ENCODE measurements at places on chromosomes 3 and 15.
A peak's percentile ranks its signal among the peaks of the same experiment; 100 is the strongest.

DNA sequence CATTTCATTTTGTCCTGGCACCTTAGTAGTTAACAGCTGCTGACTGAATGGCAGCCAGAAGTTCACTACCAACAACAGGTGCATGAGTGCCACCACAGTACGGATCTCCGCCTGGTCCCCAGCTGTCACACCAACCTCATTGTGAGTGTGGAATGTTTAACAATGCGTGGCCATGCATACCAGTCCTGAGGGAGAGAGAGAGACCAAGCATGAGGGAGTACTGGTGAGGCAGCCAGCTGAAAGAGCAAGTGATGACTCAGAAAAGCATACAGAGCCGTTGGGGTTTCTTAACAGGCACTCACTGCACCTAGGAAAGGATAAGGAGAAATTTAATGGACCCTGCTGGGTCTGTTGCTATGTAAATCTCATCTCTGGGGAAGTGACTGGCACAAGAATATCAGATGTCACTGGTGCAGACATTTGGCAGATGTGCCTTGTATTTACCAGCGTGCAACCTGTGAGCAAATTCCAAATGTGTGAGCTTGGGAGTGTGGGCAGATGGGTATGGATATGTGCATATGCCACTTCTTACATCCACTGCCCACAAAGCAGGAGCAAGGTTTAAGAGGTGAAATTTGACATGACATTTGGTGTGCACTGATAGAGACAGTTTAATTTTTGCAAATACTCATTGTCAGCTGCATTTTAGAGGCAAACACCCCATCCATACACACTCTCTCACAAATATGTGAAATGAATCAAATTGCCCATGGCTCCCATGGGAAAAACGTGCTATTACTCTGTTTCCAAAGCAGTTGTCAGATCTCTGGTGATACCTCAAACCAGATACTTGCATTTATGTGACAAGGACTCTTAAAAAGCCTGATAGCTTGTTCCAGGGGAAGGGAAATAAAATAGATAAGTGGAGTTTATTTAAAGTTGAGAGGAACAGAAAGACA lies 245.2 kb upstream of the ARPP21 start:
- no peak for DNase-seq

GRCh38 chr15:24878153-24878552 lies 76.6 kb upstream of the SNRPN start:
- no peak for DNase-seq

DNA sequence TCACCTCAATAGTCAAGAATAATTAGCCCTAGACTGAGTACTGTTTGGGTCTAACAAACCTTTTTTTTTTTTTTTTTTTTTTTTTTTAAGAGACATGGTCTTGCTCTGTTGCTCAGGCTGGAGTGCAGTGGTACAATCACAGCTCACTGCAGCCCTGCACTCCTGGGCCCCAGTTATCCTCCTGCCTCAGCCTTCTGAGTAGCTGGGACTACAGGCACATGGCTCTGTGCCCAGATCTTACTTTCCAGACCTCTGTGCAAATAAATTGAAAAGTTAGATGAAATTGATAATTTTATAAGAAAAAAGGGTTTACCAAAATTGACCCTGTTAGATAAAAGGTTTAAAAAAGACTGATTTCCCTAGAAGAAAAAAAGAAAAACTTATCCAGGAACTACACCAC lies 79.0 kb downstream of the NR2E3 start:
- DNase-seq, result no peak

- peak; percentile 57 for DNase-seq
Observed at GRCh38 chr3:33372218-33373081, 67.8 kb downstream of the UBP1 start.

DNA sequence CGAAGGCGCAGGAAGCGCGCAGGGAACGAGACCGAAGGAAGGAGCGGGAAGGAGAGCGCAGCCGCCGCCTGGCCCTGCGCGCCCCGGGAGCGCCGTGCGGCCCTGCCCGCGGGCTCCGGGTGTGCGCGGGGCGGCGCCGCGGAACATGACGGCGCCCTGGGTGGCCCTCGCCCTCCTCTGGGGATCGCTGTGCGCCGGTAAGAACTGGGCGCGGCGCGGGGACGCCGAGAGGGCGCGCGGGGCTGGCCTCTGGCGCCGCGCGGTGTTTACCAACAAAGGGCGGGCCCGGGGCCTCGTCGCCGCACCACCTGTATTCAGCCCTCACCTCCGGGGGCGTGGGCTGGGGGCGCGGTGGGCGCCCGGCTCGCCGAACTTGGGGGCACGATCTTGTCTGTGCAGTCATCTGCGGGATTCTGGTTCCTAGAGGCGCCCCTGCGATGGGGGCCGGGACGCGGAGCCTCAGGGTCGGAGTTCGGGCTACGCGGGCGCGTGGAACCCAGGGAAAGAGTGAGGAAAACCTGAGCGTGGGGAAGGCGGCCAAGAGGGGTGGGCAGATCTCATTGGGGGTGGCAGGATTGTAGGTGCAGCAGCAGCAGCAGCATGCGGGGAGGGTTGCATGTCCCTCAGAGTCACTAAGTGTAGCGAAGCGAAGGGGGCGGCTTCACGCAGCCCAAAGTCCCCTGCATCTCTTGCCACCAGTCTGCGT lies 641 bp downstream of the ACVR2B start:
- DNase-seq, result peak; percentile 17

- no peak for DNase-seq
Observed at GRCh38 chr3:96584066-96584465, 230.3 kb upstream of the EPHA6 start.

DNA sequence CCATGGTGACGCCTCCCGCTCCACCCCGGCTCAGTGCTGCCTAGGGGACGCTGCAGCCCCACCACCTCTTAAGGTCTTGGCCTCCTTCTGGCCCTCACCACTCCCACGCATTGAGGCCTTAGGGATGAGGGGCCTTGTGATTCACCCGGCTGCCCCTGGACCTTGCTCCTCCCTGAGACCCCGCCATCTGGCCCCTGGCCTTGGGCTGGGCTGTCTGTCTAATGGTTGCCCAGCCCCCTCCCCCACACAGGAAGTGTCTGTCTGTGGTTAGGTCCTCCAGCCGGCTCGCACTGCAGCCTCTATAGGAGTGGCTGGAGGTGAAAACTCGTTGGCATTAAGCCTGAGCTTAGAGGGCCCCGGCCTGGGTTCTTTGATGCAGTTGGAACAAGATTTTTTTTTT lies 21.5 kb upstream of the MTHFS start:
- no peak for DNase-seq

GRCh38 chr3:183537295-183537730 lies 18.2 kb downstream of the KLHL6 start:
- DNase-seq, result no peak

DNA sequence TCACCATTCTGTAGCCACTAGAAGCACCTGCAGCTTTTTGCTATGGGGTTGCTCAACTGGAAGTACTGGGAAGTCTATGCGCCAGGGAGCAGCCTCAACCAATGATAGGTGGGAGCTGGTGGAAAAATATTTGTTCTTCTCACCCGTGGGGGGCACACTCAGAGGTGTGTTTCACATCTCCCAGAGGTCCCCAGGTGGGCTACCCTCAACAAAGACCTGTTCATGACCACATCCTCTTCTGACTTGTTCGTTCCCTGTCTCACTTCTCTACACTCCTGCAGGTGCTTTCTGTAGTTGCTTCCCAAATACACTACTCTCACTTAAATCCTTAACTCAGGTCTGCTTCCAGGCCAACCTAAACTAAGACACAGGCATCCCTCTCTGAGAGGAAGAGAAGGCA lies 3.6 kb downstream of the CAMP start:
- DNase-seq, result no peak

GRCh38 chr15:91316126-91316525 lies 216.1 kb downstream of the SV2B start:
- DNase-seq, result peak; percentile 62

DNA sequence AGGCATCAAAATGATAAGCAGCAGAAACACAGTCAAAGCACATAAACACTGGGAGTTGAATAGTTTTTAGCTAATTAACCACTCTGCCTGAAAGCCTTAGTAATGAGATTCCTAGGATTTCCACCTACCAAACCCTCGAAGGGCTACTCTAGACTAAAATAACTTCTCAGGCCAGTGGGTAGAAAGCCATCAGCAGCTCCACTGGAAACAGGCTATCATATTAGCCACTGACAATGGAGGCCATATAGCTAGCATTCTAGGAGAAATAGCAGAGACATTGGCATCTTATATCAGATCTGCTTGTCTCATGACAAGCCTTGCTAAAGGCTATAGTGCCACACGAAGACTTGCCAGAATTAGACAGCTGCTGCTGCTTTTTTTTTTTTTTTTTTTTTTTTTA lies 4.5 kb upstream of the CAPN3 start:
- no peak for DNase-seq

DNA sequence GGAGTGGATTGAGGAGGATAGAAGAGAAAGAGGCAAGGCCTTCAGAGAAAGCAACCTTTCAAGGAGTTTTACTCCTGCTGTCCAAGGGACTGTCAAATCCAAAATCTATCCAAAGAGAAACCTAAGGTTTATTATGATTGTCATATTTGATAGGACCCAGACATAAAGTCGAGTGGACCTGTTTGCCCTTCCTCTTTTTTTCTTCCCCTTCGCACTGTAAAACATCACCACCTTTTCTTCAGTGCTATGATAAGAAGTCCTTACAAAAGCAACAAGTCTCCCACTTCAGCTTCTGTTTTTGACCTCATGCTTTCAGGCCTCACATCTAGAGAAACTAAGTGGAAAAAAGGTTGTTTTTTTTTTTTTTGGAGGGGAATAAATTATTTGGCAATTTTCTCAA lies 73.0 kb downstream of the TRPC1 start:
- DNase-seq, result no peak

- no peak for DNase-seq
Observed at GRCh38 chr3:89278302-89279025, 171.0 kb downstream of the EPHA3 start.

- no peak for DNase-seq
Observed at GRCh38 chr15:48777645-48778330, 33.1 kb downstream of the CEP152 start.

- no peak for DNase-seq
Observed at GRCh38 chr3:191762323-191762960, 301.5 kb downstream of the PYDC2 start.

GRCh38 chr3:64970634-64971033 lies 282.8 kb upstream of the ADAMTS9 start:
- DNase-seq, result no peak

DNA sequence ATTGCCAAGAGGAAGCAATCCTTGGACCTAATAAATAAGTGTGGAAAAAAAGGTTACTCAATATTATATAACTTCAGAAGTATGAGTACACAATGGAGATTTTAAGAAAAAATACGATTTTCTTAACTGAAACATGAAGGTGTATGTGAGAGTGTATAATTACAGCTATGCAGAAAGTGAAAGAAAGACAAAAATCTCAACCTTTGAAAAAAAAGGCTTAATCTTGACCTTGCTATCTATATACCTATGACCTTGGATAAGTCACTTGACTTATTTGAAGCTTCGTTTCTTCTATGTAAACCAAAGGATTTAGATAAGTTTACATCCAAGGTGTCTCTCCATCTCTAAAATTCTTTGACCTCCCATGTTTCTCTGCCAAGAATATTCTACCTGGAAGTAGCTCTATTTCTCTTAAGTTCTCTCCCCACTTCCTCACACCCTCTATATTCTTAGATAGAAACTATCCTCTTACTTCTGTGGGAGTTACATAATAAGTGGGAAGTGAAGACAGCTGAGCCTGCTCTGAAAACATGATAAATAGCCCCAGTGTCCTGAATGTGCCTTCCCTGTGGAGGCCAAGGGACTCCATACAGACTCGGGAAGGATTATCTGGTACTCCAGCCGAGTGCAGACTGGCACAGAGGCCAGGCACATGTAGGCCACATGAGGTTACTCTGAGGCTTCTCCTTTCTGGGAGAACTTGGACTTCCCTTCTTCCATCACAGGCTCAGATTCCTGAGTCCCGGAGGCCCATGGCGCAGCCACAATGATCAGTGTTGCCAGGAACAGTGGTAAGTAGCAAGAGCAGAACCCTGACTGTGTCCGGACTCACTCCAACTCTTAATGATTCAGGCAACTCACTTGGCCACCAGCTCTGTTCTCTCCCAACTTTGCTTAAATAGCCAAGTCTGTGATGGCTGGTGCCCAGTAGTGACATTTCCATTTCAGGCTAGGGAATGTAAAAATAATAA lies 166.8 kb upstream of the COL8A1 start:
- no peak for DNase-seq

DNA sequence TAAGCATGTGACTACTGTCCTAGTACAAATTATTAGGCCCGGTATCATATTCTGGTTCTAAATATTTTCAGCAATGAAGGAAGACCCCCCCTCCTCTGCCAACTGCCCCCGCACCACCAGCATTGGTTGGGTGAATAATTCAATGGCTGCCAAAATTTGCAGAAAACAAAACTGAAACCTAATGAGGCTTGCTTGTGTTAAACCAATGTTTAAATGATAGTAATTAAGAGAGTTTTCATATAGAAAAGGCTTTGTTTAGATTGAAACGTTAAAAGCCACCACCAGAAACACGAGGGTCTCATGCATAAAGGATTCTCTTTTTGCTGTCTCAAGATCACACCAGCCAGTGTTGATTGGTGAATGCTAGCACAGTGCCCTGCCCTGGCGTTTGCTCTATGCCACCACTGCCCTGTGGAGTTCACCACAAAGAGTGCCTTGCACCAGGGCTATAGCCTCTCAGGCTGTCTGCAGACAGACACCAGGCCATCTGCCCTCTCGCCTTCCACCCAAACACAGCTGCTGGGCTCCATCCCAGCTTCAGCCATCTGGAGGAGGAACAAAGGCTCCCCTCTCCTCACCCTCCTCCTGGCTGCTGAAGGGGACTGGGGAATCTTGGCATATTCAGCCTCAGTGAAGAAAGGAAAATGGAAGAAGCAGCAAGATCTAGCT lies 200.3 kb upstream of the PFN2 start:
- no peak for DNase-seq

GRCh38 chr3:165491487-165491886 lies 295.3 kb upstream of the SLITRK3 start:
- DNase-seq, result no peak

GRCh38 chr3:159855599-159856346 lies 132.9 kb upstream of the IL12A start:
- no peak for DNase-seq

GRCh38 chr15:73965758-73966113 lies 26.4 kb downstream of the STOML1 start:
- peak; percentile 47 for DNase-seq

- DNase-seq, result no peak
Observed at GRCh38 chr3:124817079-124817478, 70.1 kb downstream of the ITGB5 start.

GRCh38 chr3:35744419-35744818 lies 105.1 kb downstream of the ARPP21 start:
- no peak for DNase-seq

- no peak for DNase-seq
Observed at GRCh38 chr3:147360646-147361453, 45.5 kb downstream of the ZIC4 start.

GRCh38 chr3:146159037-146159436 lies 1.9 kb downstream of the PLOD2 start:
- no peak for DNase-seq

DNA sequence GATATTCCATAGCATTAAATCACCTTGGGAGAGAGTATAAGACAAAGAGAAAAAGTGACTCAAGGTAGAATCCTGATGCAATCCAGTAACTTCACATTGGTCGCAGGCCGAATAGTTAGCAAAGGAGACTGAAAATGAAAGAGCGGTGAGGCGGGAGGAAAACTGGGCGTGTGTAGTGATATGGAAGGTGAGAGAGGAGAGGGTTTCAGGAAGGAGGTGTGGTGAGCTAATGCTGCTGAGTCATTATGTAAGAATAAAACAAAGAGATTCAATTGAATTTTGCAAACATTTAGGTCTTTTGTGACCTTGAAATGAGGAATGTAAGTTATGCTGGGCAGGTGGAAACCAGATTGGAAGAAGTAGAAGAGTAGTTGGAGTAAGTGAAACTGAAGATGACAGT lies 235.3 kb downstream of the C3orf38 start:
- DNase-seq, result no peak
